ENCODE measurements at places on chromosomes 7 and 10. TPM values are rescaled to one million over a fixed set of nuclear protein-coding genes. Genes with fewer than 3 reads are reported as not detected.
A peak's percentile ranks its signal among the peaks of the same experiment; 100 is the strongest.

- H3K4me3 ChIP-seq = no peak overlapping the region
- DNase-seq = no peak
- H3K27me3 ChIP-seq = peaks cover 36% of the 10 kb centered on the region
- H3K27ac ChIP-seq = no peak overlapping the region
- no peaks in the 10 kb centered on the region for H3K36me3 ChIP-seq
These were observed 2.1 kb upstream of the FLNC start for GRCh38 chr7:128827971-128828711.

- peaks cover 4% of the 10 kb centered on the region for H3K27me3 ChIP-seq
- H3K4me1 ChIP-seq = peaks cover 7% of the 10 kb centered on the region
- H3K4me3 ChIP-seq = no peak overlapping the region
- DNase-seq = peak; percentile 65
These were observed 6.9 kb upstream of the SH2B2 start for GRCh38 chr7:102279537-102280400.

DPYSL4 gene
- total RNA-seq = 1.6 TPM

- peaks cover 11% of the 10 kb centered on the region for H3K4me1 ChIP-seq
- DNase-seq = no peak
- no peak overlapping the region for H3K27ac ChIP-seq
- H3K36me3 ChIP-seq = no peaks in the 10 kb centered on the region
- H3K4me3 ChIP-seq = no peak overlapping the region
- H3K27me3 ChIP-seq = peaks cover 7% of the 10 kb centered on the region
These were observed 523.2 kb downstream of the GATA3 start for GRCh38 chr10:8577686-8578085.

GRCh38 chr7:7125963-7126362, 56.4 kb upstream of the C1GALT1 start:
- no peaks in the 10 kb centered on the region for H3K36me3 ChIP-seq
- DNase-seq = no peak
- H3K4me1 ChIP-seq = no peaks in the 10 kb centered on the region
- no peak overlapping the region for H3K4me3 ChIP-seq

DNA sequence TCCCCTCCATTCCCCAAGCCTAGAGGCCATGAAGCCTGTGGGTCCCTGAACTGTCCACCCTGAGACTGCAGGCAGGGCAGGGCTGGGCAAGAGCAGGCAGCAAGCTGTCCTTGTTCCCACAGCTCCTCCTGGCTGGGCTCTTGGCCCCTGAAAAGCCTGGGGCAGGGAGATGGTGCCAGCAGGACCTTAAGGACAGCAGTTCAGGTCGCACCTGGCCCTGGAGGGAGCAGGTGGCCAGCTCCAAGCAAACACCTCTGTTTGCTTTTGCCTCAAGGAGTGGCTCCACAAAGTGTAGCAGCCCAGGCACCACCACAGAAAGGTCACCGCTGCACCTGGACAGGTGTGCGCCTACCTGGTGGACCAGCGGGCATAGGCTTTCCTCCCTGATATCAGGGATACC, 5.2 kb downstream of the RET start:
- no peak for DNase-seq
- H3K4me1 ChIP-seq = peaks cover 6% of the 10 kb centered on the region
- H3K36me3 ChIP-seq = no peaks in the 10 kb centered on the region
- H3K4me3 ChIP-seq = no peak overlapping the region
- H3K27me3 ChIP-seq = peaks cover 28% of the 10 kb centered on the region
- no peak overlapping the region for H3K27ac ChIP-seq

ARMS2 gene
- not detected for total RNA-seq

DNA sequence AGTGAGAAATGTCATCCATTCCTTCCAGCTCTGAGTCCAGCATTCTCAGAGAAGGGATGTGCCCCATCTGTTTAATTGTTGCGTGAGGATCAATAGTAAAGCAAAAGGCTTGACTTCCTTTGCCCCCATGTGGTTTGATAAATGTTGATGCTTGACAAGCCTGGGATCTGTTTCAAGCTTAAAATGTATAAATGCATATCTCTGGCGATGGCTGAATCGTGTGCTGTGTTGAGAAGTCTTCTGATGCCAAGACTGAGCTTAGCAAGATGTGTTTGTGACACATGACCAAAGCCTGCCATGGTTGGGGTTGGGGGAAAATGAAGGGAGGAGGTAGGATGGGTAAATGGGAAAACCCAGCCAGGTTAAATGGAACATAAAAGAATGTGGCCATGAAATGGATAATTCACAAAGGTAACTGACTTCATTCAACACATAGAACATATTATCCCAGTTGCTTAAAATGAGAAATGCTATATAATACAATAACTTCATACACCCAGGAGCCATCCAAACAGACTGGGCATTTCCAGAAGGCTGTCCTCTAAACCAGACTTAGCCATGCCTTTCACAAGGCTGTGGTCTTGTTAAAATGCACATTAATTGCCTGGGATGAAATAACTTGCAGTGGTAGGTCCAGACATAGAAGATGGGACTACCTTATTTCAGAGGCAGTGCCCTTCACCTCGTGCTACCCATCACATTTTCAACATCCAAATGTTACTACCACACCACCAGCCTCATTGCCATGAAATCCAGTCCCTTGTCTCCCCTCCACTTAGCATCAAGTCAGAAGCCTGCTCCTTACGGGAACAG, 147.3 kb upstream of the PDE1C start:
- H3K27me3 ChIP-seq = no peaks in the 10 kb centered on the region
- DNase-seq = no peak
- H3K27ac ChIP-seq = no peak overlapping the region
- H3K36me3 ChIP-seq = no peaks in the 10 kb centered on the region

SLC39A12 gene
- total RNA-seq = not detected

GRM8 gene
- total RNA-seq = not detected

GRCh38 chr7:154442939-154443338, 390.7 kb downstream of the DPP6 start:
- H3K27ac ChIP-seq = no peak overlapping the region
- H3K4me1 ChIP-seq = no peaks in the 10 kb centered on the region
- DNase-seq = no peak
- H3K27me3 ChIP-seq = no peaks in the 10 kb centered on the region
- H3K4me3 ChIP-seq = no peak overlapping the region
- H3K36me3 ChIP-seq = no peaks in the 10 kb centered on the region

DNA sequence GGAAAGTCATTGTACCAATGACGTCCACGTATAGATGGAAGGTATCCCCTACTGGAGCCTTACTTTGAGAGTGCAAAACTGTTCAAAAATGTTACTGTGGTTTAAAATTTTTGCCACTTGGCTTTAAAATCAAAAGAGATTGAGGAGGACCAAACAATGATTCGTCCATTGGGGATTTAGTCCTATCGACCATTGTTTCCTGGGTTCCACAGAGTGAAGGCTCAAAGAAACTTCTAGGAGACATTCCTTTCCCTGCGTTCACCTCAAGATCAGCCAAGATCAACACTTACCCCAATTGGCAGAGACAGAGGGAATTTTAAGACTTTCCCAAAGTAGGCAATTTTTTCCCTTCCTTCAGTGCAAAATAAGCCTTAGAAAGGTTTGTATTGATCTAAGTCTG, 152.3 kb downstream of the NEBL start:
- H3K27me3 ChIP-seq = no peaks in the 10 kb centered on the region
- DNase-seq = no peak
- H3K27ac ChIP-seq = no peak overlapping the region
- H3K36me3 ChIP-seq = no peaks in the 10 kb centered on the region
- H3K4me3 ChIP-seq = no peak overlapping the region
